ENCODE measurements at places on chromosomes 4 and X.

DNA sequence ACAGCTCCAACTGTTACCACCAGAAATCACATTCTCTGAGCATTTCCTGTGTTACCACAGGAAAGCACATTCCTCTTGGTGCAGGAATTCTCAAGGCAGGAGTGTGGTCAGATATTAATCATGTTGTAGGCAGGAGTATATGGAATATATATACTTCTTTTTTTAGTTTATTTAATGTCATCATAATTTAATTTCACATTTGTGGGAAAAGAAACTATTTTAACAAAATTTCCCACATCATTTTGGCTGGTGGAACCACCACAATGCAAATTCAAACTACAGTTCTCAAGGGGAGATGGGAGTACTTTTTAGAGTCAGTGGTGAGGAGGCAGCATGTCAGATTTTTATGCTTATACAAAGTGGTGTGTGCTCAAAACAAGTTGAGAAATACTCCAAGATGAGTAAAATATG, 139.0 kb downstream of the ATP10D start:
- DNase-seq = no peak

- DNase-seq = no peak
Observed at GRCh38 chr4:173538148-173538908, 8.3 kb upstream of the HAND2 start.

GRCh38 chrX:17566740-17567139, 170.6 kb upstream of the SCML1 start:
- DNase-seq = no peak

DNA sequence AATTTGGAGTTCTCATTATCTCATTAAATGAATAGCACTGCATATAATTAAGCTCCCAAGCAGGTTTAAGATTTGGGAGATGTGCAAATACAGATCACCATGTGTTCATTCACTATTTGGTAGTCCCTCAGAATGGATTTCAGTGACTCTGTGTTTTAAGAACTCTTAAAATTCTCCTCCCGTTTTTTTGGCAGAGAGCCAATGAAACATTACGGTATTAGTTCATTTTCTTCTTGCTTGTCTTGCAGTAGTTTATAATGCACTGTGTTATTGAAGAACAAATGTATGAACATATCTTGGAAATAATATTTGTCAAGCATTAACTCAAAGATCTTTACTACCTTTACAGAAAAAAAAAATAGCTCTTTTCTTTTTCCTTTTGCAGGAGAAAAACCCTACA, 32.7 kb downstream of the KLF3 start:
- DNase-seq = no peak

- no peak for DNase-seq
Observed at GRCh38 chr4:80172203-80172602, 25.1 kb upstream of the PRDM8 start.

- no peak for DNase-seq
Observed at GRCh38 chr4:67122029-67122428, 423.3 kb downstream of the CENPC start.

- DNase-seq = no peak
Observed at GRCh38 chr4:140818433-140818832, 62.2 kb upstream of the TBC1D9 start.

DNA sequence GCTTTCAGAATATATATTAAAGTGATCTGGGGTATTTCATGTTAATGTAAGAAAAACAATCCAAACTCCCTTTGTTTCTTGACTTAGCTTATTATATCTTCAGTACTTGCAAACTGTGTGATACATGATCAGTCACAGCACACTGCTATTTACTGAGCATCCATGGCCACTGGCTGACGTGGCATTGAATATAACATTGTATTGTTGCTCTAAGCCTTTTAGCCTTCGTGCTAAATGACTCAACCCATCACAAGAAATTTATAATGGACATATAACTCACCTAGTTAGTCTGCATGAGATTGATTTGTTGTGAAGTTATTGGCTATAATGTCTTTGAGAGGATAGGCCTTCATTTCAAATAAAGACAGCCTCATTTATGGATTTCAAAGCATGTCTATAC, 642.6 kb downstream of the IL1RAPL1 start:
- no peak for DNase-seq

DNA sequence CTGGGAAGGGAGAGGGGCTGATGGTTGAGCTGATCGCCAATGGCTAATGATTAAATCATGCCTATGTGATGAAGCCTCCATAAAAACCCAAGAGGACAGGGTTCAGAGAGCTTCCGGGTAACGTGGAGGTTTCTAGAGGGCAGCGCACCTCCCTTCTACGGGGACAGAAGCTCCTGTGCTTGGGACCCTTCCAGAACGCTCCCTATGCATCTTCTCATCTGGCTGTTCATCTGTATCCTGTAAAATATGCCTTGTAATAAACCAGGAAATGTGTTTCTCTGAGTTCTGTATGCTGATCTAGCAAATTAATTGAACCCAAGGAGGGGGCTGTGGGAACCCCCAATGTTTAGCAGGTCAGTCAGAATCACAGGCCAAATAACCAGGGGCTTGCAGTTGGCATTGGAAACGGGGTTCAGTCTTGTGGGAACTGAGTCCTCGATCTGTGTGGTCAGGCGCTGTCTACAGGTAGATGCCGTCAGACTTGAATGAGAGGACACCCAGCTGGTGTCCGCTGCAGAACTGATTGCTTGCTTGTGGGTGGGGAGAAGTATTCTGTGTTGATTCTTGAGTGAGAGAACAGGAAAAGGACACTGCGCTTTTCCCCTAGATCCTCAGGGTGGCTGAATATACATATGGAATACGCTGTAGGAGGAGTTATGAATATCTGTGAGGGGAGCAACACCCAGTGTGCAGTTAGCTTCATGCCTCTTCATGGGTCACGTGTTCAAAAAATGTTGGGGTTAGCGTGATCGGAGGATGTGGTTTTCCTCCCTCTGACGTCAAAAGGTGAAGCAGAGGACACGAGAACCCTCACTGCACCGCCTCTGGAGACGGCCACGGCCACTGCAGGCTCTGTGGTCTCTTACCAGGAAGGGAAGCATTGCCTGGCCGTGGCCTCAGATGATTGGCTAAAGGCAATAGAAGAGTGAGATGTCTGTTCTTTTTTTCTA, 29.2 kb downstream of the HTT-AS start:
- no peak for DNase-seq

DNA sequence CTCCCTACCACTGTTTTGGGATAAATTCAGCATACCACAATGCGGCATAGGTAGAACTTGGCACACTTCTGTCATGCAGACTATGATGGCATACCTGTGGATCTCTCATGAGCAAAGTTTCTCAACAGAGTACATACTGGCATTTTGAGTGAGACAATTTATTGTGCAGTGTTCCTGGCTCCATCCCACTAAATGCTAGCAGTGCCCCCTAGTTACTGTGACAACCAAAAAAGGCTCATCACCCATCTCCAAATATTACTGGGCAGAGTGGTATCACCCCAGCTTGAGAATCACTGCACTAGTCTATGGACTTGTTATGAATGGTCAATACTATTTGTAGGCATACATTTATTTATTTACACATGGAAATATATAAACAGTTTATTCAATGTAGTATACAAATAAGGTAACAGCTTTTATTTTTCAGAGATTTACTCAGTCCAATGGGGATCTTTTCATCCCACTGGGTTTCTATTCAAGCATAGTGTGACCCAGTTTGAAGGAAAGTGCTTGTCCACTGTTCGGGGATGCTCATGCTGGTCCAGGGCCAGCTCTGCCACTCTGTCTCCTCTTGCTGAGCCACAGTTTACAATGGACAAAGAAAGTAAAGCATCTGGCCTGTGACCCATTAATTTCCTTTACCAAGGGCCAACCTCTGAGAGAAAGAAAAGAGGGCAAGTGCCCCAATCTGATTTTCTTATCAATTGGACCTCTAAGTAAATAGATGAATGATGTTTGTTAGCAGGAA, 81.0 kb upstream of the IL2 start:
- DNase-seq = no peak

DNA sequence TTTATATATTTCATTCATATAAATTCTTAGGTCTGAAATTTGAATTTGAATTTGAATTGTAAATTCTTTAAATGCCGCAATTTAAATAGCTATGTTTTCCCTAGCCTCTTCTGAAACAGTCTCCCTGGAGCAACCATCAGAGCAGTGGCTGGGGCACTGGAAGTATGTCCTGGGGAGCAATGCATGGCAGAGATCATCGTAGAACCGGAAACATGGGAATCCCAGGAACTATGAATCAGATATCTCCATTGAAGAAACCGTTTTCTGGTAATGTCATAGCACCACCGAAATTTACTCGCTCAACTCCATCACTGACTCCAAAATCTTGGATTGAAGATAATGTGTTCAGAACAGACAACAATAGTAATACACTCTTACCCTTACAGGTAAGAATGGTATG, 4.9 kb downstream of the CPEB2 start:
- no peak for DNase-seq

- no peak for DNase-seq
Observed at GRCh38 chr4:84089652-84090437, 409.2 kb downstream of the NKX6-1 start.

- DNase-seq = no peak
Observed at GRCh38 chr4:116018831-116019230, 905.4 kb upstream of the NDST4 start.

GRCh38 chr4:53908661-53909078, 155.7 kb downstream of the CHIC2 start:
- DNase-seq = no peak

DNA sequence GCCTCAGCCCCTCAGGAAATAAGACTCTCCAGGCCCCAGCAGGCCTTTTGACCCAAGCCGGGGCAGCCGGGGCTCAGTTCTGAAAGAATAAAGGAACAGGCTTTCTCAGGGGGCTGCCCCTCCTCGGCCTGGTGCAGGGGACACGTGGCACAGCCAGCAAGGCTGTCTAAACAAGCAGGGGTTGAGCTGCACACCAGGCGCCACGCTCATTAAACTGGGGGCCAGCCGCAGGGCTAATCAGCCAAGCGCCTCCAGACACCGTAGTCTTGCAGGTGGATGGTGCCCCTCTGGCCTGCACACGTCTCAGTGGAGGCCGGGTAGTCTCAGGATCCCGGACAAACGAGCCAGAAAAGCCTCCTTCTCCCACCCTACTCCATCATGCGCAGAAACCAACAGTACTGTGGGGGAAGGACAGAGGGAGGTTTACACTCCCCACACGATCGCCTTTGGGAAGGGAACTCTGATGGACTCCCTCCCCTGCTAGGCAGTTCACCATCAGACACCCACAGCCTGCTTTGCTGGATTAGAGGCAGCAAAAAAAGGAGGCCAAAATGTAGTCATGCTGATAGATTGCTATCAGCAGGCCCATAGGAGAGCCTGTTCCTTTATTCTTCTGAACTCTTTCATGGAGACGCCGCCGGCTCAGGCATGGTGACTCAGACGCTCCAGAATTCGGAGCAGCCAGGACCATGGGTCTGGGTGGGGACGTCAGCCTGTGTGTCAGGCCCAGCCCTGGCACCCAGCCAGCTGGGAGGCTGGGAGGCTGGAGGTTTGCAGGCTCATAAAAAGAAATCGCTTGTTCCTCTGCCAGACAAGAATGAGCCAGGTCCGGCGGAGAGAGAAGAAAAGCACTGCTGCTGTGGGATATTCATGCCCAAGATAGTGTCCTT, 342.4 kb downstream of the BCOR start:
- DNase-seq = no peak

DNA sequence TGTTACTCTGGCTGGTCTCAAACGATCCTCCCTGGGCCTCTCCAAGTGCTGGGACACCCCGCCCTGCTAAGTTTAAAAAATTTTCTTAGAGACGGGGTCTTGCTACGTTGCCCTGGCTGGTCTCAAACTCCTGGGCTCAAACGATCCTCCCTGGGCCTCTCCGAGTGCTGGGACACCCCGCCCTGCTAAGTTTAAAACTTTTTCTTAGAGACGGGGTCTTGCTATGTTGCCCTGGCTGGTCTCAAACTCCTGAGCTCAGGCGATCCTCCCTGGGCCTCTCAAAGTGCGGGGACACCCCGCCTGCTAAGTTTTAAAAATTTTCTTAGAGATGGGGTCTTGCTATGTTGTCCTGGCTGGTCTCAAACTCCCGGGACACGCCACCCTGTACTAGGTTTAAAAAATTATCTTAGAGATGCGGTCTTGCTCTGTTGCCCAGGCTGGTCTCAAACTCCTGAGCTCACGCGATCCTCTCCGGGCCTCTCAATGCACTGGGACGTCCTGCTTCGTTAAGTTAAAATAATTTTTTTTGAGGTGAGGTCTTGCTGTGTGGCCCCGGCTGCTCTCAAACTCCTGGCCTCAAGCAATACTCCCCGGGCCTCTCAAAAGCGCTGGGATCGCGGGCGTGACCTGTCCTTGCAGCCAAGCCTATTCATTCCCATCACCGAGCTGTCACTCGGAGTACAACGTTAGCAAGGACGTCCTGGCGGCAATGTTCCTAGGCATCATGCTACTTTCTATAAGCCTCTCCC, 1.1 kb downstream of the SLC25A6 start:
- no peak for DNase-seq

DNA sequence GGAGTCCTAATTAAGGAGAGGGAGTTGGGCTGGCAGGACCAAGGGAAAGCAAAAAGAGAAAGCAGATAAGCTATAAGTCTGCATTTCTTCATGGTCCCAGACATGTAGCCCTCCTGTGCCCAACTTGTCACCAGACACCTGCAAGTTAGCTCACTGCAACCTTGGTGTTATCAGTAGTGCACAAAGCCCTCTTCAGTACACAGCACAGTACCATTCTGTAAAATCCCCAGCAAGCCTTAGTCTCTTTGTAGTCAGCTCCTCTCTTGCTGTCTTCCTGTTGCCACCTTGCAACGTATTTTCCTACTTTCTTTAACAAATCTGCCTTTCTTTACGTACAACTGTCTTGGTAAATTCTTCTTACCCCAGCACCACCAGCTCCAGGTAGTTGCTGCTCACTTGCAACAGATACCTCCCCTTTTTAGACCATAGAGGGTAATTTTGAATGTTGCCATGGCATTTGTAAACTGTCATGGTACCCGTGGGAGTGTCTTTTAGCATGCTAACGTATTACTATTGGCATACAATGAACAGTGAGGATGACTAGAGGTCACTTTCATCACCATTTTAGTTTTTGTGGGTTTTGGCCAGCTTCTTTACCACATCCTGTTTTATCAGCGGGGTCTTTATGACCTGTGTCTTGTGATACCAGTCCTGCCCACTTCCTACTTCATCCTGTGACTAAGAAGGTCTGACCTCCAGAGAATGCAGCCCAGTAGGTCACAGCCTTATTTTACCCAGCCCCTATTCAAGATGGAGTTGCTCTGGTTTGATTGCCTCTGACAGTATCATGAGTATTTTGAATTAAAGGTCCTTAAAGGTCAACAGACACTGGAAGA, 28.3 kb upstream of the AP1S2 start:
- DNase-seq = no peak

- DNase-seq = no peak
Observed at GRCh38 chr4:17787315-17787714, 5.9 kb upstream of the FAM184B start.

- DNase-seq = no peak
Observed at GRCh38 chr4:85420831-85421230, 54.1 kb upstream of the ARHGAP24 start.

All from cerebellar nuclear complex (tissue), 1 donor.